Ascending aorta (tissue), 2 donors: ENCODE measurements at places on chromosomes 6 and 20. TPM values are rescaled to one million over a fixed set of nuclear protein-coding genes. Genes with fewer than 3 reads are reported as not detected.

DNA sequence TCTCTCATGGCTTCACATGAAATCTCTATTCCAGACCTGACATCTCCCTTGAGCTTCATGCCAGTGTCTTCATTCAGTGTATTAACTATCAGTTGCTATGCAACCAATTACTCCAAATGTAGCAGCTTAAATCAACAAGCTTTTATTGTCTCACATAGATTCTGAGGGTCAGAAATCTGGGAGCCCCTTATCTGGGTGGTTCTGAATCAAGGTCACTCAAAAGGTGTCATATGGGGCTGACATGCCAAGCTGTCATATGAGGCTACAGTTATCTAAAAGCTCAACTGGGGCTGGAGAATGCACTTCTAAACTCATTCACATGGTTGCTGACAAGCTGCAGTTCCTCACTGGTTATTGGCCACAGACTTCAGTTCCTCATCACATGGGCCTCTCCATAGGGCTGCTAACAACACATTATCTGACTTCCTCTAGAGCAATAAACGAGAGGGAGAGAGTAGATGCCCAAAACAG lies 7.3 kb upstream of the CGA start:
- no peak overlapping the region for H3K4me3 ChIP-seq
- DNase-seq = no peak
- H3K36me3 ChIP-seq = no peaks in the 10 kb centered on the region
- H3K27ac ChIP-seq = no peak overlapping the region

DNA sequence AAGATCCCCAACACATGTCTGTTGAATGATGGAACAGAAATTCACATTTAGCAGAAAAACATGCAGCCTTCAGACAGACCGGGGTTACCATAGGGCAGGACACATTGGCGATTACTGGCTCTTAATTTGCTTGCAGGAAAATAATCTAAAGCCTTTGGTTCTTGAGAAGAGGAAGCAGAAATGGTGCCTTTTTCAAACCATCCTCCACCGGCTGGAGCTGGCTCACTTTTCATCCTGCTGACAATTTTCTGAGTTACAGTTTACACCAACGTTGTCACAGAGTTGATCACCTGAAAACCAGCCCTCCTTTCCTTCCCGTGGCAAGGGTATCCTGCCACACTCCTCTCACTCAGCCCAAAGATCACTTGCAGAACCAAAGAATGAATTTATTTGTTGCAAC lies 32.6 kb downstream of the SF3B5 start:
- H3K4me3 ChIP-seq = no peak overlapping the region
- H3K27ac ChIP-seq = no peak overlapping the region

DNA sequence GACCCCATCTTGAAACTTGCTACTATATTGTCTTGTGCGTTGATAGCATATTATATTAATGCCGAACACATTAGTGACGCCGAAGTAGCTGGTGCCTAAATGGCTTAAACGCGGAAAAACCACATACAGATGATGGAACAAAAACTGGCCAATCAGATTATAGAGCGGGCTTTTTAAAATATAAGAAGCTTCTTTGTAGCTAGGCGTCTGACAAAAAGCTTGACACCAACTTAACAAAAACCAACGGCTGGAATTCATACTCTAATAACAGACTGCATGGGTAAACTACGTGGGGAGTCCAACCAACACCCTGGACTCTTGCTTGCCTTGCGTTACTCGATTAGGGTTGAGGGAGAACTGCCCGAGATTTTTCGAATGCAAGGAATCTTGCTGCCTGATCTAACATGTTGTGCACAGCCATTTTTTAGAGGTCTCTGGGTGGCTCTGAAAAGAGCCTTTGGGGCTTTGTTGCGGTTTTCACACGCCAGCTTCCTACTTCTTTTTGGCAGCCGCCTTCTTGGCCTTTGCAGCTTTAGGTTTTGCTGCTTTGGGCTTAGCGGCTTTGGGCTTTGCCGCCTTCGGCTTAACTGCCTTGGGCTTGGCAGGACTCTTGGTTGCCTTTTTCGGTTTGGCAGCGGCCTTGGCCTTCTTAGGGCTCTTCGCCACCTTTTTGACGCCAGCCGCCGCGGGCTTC lies 45.7 kb downstream of the OR2B2 start:
- H3K4me1 ChIP-seq = peaks cover 14% of the 10 kb centered on the region
- no peaks in the 10 kb centered on the region for H3K27me3 ChIP-seq
- H3K4me3 ChIP-seq = peak overlapping the region; percentile 50

GRCh38 chr6:166705069-166705468 lies 78.0 kb upstream of the RPS6KA2 start:
- no peaks in the 10 kb centered on the region for H3K4me1 ChIP-seq
- H3K27me3 ChIP-seq = no peaks in the 10 kb centered on the region
- H3K27ac ChIP-seq = no peak overlapping the region
- no peak overlapping the region for H3K4me3 ChIP-seq
- no peak for DNase-seq

- H3K4me3 ChIP-seq = no peak overlapping the region
- H3K36me3 ChIP-seq = no peaks in the 10 kb centered on the region
- H3K4me1 ChIP-seq = no peaks in the 10 kb centered on the region
- no peak overlapping the region for H3K27ac ChIP-seq
- no peak for DNase-seq
Observed at GRCh38 chr6:20946022-20946421, 411.8 kb downstream of the CDKAL1 start.

GRCh38 chr6:87690441-87690840 lies 11.6 kb downstream of the AKIRIN2 start:
- H3K36me3 ChIP-seq = no peaks in the 10 kb centered on the region
- no peak overlapping the region for H3K27ac ChIP-seq
- H3K27me3 ChIP-seq = no peaks in the 10 kb centered on the region
- no peak overlapping the region for H3K4me3 ChIP-seq

GRCh38 chr20:32678948-32679347 lies 5.2 kb upstream of the C20orf203 start:
- H3K27me3 ChIP-seq = no peaks in the 10 kb centered on the region
- no peak overlapping the region for H3K4me3 ChIP-seq
- no peak for DNase-seq

GRCh38 chr20:23879811-23880374 lies 345 bp upstream of the CST5 start:
- no peaks in the 10 kb centered on the region for H3K4me1 ChIP-seq
- H3K27ac ChIP-seq = no peak overlapping the region
- H3K27me3 ChIP-seq = no peaks in the 10 kb centered on the region
- no peak for DNase-seq

- H3K27me3 ChIP-seq = no peaks in the 10 kb centered on the region
- H3K36me3 ChIP-seq = no peaks in the 10 kb centered on the region
- peaks cover 8% of the 10 kb centered on the region for H3K4me1 ChIP-seq
- H3K27ac ChIP-seq = no peak overlapping the region
- H3K4me3 ChIP-seq = no peak overlapping the region
Observed at GRCh38 chr6:148771896-148772554, 25.2 kb downstream of the UST start.

DNA sequence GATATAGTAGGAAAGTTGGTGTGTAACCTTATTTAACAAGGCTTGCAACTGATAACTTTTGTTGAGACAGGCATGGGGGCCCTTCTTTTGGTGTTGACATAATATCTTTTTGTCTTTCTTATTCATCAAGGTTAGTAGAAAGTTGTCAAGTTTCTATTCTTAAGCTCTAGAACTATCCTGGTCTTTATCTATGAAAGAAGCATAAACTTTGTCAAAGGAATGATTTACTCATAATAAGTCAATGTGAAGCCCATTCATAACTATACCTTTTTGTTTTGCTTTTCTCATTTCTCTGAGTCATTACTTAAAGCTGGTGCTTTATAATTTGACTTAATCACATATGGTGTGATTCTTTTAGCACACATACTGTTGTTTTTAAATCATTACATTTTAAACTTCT lies 312.4 kb downstream of the UTRN start:
- no peak for DNase-seq
- H3K4me3 ChIP-seq = no peak overlapping the region
- H3K27ac ChIP-seq = no peak overlapping the region
- peaks cover 14% of the 10 kb centered on the region for H3K36me3 ChIP-seq

DNA sequence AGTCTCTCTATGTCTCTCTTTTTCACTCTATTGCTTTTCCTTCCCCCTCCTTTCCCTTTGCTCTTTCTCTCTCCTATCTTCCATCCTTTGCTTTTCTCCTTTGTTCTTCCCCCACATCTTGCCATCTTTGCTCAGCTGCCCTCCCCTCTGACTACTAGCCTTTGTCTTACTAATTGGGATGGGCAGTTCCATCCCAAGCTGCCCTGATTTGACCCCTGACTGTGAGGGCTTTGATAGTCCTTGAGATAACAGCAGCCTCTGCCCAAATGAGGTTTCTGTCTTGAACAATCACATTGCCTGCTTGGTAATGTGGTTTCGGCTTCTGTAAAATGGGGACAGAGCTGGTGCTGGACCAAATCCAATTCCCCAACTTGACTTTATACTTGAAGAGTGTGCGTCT lies 327.7 kb downstream of the DHX35 start:
- H3K4me1 ChIP-seq = no peaks in the 10 kb centered on the region
- H3K4me3 ChIP-seq = no peak overlapping the region
- no peak for DNase-seq

DNA sequence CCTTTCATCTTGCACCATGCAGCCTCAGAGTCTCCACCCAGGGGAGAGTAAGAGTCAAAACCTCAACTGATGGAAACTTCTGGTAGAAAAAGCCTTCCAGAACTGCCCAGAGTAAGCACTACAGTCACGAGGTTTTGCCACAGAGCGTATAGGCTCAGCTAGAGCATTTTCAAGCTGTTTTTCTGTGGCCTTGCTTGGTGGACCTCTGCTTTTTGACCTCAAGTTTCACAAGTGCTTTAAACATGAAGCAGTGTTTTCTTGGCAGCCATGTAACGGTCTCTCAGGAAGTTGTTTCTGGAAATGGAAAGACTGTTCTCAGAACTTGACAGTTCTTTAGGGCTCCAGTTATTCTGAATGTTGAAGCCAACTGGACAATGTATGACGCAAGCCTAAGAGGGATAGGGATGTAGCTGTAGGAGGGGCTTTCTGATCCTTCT lies 146.5 kb downstream of the ZDHHC14 start:
- no peak for DNase-seq
- H3K4me1 ChIP-seq = peaks cover 4% of the 10 kb centered on the region
- no peaks in the 10 kb centered on the region for H3K27me3 ChIP-seq
- H3K27ac ChIP-seq = peak overlapping the region; percentile 76

- DNase-seq = no peak
- H3K36me3 ChIP-seq = no peaks in the 10 kb centered on the region
- no peaks in the 10 kb centered on the region for H3K27me3 ChIP-seq
Observed at GRCh38 chr6:108616973-108617372, 56.3 kb downstream of the FOXO3 start.

DNA sequence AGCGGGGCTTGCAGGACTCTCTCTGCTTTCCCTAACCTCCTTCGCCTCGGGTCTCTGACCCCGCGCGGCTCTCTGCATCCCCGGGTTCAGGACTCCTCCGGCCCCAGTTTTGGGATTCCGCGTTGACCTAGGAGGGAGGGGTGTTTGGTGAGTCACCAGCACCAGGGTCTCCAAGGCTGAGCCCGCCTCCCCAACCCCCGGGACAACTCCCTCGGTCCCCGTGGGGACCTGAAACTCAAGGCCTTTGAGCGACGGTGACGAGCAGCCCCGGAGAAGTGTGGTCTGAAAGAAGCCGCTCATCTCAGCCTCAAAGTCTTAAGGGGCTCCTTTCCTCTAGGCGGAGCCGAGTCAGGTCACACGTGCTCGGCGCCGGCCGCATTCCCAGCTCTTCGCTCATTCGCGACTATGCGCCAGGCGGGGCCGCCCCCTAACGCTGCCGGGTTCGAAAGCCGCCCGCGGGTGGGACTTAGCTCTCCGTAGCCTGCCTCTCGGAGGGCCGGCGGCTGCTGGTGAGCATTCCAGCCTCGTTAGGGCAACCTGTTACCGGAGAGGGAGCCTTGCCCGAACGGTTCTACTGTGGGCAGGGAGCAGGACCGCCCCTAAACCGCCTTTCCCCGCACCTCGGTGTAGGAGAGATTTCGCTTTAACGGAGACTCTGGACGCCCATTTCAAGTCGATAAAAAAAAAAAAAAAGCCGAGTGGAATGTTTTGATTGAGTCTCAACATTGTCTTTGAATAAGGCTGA lies 3.0 kb upstream of the PRDM13 start:
- DNase-seq = no peak
- H3K27me3 ChIP-seq = peaks cover 51% of the 10 kb centered on the region
- no peaks in the 10 kb centered on the region for H3K36me3 ChIP-seq
- H3K4me1 ChIP-seq = peaks cover 11% of the 10 kb centered on the region

- no peaks in the 10 kb centered on the region for H3K36me3 ChIP-seq
- DNase-seq = no peak
- peaks cover 9% of the 10 kb centered on the region for H3K4me1 ChIP-seq
- H3K4me3 ChIP-seq = no peak overlapping the region
- H3K27me3 ChIP-seq = peaks cover 2% of the 10 kb centered on the region
Observed at GRCh38 chr20:845941-846893, 12.7 kb downstream of the FAM110A start.

DNA sequence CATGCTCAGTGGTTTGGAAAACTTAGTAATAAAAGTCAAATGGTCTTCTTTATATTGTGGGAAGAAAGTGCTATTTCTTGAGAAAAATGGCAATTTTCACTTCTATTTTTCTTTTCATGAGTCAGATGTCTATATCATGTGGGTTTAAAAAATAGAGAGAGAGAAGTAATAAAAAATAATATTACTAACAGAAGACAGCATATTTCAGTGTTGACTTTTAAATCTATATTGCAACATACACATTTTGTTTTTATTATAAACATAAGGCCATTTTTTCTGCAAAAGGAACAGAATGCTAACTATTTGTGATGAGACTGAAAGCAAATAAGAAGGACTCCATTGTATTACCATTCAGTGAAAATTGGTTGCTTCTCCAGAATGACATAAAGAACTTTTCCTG lies 135.1 kb upstream of the CNR1 start:
- H3K36me3 ChIP-seq = no peaks in the 10 kb centered on the region
- no peak overlapping the region for H3K4me3 ChIP-seq
- no peak overlapping the region for H3K27ac ChIP-seq
- no peaks in the 10 kb centered on the region for H3K27me3 ChIP-seq

DNA sequence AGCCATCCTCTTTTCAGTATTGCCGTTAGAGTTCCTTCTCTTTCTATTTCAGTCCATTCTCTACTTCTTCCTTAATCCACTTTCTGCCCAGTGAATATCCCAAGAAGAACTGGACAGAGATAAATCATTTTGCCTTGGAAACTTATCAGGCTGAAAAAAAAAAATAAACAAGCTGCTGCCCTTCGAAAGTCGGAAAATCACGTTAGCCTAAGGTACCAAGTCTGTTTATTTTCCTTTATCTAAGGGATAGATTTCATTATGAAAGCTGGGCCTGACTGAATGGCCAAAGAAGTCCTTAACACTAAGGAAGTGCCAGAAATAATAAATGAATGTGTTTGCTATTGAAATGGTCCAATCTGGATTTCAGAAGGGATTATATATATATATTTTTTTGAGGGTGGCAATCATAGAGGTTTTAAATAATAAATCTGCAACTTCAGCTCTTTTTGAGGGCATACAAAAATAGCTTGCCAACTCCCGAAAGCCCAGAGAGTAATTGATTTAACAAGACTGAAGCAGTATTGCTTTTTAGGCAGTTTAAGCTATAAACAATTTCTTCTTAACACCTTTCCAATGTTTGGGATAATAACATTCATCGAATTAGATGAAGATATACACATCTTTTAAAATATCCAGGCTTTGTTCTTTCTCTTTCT lies 127.0 kb upstream of the STMND1 start:
- H3K4me3 ChIP-seq = no peak overlapping the region
- no peak for DNase-seq
- H3K27ac ChIP-seq = no peak overlapping the region
- peaks cover 5% of the 10 kb centered on the region for H3K4me1 ChIP-seq

- DNase-seq = no peak
- no peaks in the 10 kb centered on the region for H3K27me3 ChIP-seq
- no peak overlapping the region for H3K4me3 ChIP-seq
- peaks cover 13% of the 10 kb centered on the region for H3K4me1 ChIP-seq
- H3K36me3 ChIP-seq = peaks cover 10% of the 10 kb centered on the region
- H3K27ac ChIP-seq = peak overlapping the region; percentile 64
Observed at GRCh38 chr20:38985060-38985459, 22.9 kb downstream of the DHX35 start.

The PI16 gene
- 33.5 TPM for total RNA-seq

The KCNG1 gene
- total RNA-seq = 6.6 TPM

The LY6G6D gene
- not detected for total RNA-seq

The SENP6 gene
- 24.4 TPM for total RNA-seq

The SCRT2 gene
- not detected for total RNA-seq

The GJA10 gene
- not detected for total RNA-seq
